ENCODE measurements at places on chromosomes 2 and 18.

- DNase-seq: no peak
Measured at GRCh38 chr2:218129458-218130135, 3.8 kb downstream of the CXCR2 start.

DNA sequence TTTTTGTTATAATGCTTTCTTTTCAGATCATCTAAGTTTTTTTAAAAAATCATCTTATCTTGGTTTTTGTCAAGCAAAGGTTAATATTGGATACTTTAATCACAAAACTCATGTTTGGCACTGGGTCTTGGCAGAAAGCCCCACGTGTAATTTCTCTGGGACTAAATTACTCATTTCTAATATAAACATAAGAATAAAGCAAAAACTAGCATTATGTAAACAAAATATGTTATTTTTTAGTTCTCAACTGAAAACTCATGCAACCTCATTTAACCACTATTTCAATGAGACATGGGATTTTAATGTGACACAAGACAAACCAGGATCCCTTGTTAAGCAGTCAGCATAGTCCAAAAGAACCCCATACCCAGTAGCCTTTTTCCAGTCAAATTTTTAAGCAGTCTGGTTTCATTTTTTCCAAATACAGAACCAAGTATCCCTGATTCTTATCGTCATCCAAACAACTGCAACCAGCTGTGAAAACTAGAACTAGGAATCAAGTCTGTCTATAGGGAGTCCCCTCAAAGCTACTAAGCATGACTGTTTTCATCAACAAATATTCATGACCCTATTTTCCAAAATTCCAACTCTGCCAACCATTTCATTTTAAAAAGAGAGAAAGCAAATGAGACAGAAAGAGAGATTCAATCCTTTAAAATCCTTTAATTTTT, 27.1 kb downstream of the PID1 start:
- no peak for DNase-seq

DNA sequence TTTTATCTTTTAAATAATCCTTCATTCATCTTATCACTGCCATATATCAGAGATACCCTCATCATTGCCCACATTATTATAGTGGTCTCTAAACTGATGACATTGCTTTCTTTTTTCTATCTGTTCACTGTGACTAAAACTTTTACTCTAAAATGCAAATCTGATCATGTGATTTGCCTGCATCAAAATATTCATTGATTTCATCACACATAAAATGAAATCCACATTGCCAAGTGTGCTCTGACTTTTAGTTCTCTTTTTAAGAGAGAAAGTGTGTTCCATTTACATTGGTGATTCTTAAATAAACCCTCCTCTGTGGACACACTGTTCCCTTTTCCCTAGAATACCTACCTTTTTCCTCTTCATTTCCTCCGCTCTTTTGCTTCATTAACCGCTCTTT, 7.5 kb downstream of the REL start:
- DNase-seq: peak; percentile 61

GRCh38 chr2:241592126-241592845, 33.7 kb downstream of the BOK start:
- DNase-seq: no peak

GRCh38 chr2:52703004-52703403, 1064.6 kb upstream of the CHAC2 start:
- no peak for DNase-seq

DNA sequence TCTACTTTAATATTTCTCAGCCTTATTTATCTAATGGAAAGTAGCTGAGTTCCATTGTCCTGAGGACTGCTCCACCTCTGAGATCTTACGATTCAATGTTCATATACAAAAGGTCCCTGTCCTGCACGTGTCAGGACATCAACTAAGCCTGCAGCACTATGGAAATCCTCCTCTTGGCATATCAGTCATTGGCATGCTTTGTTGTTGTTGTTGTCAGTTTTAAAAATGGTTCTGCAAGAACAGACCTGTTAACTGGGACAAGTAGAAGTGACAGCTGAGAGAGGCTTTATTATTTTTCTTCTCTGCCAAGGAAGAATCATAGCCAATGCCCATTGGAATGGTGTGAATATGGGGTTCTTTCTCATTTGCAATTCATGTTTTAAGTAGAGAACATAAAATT, 450.1 kb upstream of the PKDCC start:
- no peak for DNase-seq

- DNase-seq: no peak
Measured at GRCh38 chr18:49321797-49322461, 138.5 kb downstream of the DYM start.

GRCh38 chr2:166384774-166385173, 9.0 kb upstream of the SCN9A start:
- DNase-seq: peak; percentile 4

- DNase-seq: peak; percentile 99
Measured at GRCh38 chr2:10278029-10278762, 24.5 kb upstream of the HPCAL1 start.

DNA sequence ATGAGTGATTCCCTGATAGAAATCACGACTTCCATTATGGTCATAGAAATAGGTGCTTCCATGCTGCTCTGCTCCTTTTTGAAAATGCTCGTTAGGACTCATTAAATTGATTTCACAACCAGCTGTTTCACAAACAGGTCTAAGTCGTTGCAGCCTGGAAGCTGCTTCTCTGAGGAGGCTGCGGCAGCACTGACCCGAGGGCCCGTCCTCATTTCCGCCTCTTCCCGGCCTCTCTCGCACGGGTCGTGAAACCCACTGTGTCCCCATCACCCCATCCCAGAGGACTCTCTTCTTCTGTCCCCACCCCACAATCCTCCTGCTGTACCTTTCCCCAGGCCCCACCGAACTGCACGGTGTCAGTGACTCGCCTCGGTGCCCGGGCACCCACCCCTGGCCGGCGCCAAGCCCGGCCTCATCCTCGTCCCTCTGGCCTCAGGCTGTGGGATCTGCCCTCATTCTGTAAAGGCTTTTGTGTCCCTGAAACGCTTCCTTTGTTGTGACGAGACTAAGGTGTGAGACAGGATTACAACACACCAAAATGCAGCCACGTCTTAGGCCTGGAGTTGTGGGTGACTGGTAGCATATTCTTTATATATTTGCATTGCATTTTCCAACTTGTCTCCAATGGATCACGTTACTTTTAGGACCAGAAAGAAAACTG, 112.7 kb upstream of the CTDP1 start:
- no peak for DNase-seq

DNA sequence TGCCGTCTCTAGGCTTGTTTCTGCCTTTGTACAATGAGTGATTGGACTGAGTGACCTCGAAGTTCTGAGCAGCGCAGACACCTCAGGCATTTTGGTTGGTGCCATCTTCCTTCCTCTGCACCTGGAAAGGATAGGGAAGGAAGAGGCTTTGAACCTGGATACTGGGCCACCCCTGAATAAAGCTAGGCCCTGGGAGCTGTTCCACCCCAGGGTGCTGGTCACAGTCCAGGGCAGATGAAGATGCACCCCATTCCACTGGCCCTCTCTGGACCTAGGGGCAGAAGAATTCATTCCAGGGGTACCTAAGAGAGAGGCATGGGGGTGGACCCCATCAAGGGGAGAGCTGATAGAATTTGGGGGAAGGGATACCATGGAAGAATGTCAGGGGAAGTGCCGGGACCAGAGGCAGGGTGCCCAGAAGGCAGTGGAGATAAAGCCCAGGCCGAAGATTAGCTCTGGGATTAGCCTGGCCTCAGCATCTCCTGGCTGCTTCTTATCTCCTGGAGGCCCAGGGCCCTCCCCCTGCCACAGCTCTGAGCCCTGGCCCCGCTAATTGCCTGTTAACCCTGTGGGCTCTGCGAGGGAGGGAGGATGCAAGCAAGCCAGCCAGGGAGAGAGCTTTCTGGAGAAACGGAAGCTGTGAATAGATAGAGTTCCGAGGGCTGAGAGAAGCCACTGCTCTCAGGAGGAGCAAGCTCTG, 11.4 kb downstream of the ASIC4 start:
- no peak for DNase-seq

DNA sequence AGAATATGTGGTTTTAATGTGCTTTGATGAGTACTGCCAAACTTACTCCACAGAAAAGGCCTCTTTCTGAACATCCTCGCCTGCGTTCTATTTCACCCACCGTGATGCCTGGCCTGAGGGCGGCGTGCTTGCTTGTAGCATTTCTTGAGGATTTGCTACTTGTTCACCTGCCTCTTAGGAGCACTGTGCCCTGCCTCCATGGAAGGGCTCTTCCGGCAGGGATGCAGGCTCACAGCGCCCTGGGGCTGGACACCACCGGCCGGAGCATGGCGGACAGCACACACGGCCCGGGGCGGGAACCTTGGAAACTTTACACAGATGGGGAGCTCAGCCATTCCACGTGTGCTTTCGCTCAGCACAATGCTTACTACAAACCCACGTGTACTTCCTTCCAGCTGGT, 37.1 kb downstream of the ANO7 start:
- no peak for DNase-seq

DNA sequence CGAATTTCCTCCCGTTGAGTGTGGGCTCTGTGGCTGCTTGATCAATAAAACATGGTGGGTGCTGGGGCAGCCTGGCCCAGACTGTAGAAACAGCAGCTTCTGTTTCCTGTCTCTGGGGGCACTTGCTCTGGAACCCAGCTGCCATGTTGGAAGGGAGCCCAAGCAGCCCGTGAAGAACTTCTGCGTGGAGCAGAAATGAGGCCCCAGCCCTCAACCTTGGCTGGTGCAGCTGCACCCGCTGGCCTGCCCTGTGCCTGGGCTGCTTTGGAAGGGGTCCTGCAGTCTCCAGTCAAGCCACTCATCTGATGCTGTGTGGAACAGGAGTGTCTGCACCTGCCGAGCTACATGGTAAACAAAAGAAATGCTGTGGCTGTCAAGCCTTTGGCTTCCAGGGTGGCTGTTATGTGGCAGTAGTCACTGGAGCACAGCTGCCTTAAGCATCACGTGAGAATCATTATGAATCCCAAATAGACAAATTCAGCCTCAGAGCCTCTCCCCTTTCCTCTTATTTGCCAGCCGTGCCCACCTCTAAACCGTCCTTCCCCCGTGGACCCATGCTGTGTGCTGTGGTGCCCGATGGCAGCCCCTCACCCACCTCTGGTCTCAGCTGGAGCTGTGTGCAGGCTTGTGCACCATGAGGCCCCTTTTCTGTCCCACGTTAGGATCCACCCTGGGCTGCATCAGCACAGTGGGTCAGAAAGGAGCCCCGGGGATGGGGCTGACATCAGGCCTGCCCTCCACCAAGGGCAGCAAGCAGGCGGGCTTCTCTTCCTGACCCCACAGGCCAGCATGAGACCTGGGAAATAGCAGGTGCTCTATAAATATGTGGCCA, 134.0 kb upstream of the HDAC4 start:
- no peak for DNase-seq

DNA sequence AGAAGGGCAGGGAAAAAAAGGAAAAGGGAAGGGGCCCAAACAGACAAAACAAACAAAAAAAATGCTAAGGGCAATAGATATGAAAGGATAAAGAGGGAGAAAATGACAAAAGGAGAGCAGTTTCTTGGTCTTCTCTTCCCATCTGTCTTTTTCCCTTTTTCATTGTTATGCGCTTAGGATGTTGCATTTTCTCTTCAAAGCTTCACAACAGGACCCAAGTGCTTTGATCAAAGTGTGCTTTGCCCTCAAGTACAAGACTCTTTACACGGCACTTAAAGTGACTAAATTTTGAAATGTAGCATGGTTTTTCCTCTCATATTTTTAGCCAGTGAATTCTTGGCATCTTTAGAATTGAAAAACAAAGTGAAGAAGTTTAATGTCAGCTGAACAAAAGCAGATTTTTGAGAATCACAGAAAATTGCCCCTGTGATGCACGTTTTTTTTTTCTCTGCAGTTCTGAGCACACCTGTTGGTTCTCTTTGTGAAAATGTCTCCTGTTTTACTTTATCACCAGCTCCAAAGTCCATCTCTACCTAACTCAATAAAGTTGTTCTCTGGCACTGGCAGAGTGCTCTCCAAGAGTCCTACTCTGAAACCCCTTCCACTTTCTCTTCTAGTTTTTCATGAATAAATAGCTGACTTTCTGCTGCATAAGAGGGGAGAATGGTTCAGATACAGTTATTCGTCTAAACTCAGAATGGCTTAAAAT, 126.6 kb downstream of the KCNH7 start:
- DNase-seq: no peak

GRCh38 chr2:150485871-150486538, 1.5 kb downstream of the RND3 start:
- DNase-seq: peak; percentile 23

- DNase-seq: peak; percentile 53
Measured at GRCh38 chr2:16617282-16618266, 48.1 kb downstream of the CYRIA start.

DNA sequence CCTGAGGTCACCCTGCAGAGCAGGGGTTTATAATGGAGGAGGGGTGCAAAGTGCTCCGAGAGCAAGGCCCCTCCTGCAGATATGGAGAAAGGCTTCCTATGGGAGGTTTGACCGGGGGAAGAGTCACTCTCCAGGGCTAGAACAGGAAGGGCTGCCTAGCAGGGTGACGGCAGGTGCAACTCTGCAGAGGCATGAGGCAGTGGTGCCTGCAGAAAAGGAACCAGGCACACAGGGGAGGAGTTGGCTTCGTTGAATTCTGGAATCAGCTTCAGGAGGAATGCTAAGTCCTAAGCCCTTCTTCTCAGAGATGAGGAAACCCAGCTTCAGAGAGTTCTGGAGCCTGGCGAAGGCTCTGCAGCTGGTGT, 17.5 kb upstream of the HPCAL1 start:
- peak; percentile 78 for DNase-seq
